ENCODE measurements at places on chromosomes 2 and 18.
A peak's percentile ranks its signal among the peaks of the same experiment; 100 is the strongest.

GRCh38 chr2:238743243-238744065, 104.4 kb upstream of the TWIST2 start:
- DNase-seq: no peak

DNA sequence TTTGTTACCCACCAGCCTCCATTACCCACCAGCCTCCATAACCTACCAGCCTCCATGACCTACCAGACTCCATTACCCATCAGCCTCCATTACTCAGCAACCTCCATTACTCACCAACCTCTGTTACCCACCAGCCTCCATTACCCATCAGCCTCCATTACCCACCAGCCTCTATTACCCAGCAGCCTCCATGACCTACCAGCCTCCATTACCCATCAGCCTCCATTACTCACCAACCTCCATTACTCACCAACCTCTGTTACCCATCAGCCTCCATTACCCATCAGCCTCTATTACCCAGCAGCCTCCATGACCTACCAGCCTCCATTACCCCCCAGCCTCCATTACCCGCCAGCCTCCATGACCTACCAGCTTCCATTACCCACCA, 133.3 kb upstream of the HS6ST1 start:
- no peak for DNase-seq

- DNase-seq: no peak
Measured at GRCh38 chr2:173357346-173357745, 2.7 kb downstream of the CDCA7 start.

DNA sequence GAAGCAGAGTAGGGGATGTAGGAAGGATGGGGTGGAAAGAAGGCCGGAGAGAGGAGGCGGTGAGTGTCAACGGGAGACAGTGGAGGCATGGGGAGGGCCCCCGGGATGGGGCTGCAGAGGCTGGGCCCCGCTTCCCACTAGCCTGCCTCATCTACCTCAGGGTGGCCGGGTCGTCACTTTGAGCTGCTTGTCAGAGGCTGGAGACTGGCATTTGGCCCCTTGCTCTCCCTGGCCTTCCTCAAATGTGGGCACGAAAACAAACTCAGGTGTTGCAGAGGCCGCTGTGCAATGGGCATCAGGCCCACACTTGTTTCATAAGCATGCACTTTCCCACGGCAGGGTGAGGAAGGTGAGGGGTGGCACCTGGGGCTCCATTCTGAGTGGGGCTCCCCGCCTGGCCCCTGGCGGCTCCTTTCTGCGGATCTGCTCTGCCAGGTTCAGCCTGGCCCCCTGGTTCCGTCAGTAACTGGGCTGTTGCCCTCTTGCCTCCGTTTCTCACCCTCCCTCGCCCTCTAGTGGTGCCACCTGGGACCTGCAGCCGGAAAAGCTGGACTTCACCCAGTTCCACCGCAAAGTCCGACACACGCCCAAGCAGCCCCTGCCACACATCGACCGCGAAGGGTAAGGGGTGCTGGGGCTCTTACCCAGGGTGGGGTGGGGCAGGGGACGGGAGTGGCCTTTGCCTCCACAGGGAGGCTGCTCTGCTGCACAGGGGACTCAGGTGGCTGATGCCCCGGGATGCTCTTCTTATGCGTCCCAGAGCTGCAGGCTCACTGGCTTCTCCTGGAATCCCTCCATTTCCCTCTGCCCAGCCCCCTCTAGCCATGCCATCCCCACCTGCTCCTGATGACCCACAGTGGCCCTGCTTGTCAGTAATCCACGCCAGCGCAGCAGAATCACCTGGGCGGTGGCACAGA, 125.4 kb downstream of the CTIF start:
- DNase-seq: peak; percentile 87

- no peak for DNase-seq
Measured at GRCh38 chr2:168594778-168595177, 138.7 kb downstream of the CERS6 start.

- DNase-seq: no peak
Measured at GRCh38 chr18:24878289-24878688, 417.9 kb downstream of the HRH4 start.

DNA sequence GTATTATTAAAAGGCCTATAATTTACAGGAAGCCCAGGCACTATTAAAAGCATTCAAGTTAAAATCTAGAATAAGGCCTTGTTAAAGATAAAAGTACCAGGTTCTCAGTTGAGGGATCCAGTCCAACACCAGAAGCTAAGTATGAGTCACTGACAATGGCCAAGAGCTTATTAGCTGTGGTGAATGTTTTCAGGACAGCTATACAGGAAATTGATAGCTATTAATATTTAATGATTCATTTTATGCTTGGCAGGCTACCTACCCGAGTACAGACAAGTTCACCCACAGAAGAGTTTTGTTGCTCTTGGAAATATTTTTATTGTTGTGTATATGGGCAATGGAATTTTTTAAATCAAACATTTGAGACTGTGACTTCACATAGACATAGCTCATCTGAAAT, 729.6 kb upstream of the ZNF804A start:
- DNase-seq: no peak

Data from nephron progenitor cell (in vitro differentiated cells).